Stimulated activated CD4-positive, alpha-beta T cell treated with anti-CD3 and anti-CD28 coated beads, Interleukin-15, amount 100 ng/mL, for 1 hour (primary cell): ENCODE measurements at places on chromosomes 13 and 19.

- no peak for DNase-seq
These were observed 150.7 kb upstream of the WASF3 start for GRCh38 chr13:26406791-26407190.

DNA sequence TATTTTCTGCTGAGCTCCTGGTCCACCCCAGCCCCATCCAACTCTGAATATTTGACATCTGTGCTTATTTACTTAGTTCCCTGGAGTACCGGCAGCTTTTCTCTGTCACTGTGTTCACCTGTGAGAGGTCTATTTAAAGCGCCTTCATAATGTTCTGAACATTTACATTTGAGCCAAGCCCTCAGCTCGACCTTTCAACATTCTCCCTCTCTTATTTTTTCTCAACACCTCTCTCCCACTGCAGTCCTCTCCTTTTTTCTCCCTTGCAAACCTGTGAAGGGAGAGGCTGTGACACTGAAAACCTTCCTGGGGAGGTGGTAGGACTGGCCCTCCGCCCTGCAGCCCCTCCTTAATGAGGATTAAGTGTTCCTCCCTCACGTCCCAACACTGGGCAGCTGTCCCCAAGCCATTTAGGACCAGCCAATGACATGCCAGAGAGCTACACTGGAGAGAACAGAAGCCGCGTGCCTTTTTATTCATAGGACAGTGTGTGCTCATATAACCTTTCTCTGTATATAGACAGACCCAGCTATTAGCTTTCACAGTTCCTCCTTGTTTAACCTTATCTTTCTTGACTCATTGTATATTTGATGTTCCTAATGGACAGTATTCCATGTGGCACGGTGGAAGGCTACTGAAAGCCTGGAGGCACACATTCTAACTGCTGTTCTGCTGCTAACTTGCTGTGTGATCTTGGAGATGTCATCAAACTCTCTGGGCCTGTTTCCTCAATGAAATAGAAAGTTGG lies 134.8 kb downstream of the NUFIP1 start:
- DNase-seq: no peak

GRCh38 chr19:48967346-48968178 lies 2.5 kb downstream of the FTL start:
- DNase-seq: no peak

GRCh38 chr19:5093948-5094718 lies 125.2 kb downstream of the KDM4B start:
- DNase-seq: no peak

DNA sequence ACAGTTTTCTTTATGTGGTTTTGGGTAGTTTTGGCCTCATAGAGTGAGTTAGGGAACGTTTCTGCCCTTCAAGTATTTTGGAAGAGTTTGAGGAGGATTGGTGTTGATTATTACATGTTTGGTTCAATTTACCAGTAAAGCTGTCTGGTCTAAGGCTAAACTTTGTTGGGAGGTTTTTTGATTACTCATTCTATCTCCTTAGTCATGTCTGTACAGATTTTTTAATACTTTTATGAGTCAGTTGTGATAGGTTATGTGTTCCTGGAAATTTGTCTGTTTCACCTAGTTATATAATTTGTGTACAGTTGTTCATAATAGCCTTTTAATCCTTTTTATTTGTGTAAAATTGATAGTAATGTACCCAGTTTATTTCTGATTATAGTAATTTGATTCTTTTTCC lies 20.4 kb downstream of the RNF17 start:
- no peak for DNase-seq

GRCh38 chr19:34888091-34888490 lies 38.6 kb upstream of the ZNF30 start:
- DNase-seq: no peak

DNA sequence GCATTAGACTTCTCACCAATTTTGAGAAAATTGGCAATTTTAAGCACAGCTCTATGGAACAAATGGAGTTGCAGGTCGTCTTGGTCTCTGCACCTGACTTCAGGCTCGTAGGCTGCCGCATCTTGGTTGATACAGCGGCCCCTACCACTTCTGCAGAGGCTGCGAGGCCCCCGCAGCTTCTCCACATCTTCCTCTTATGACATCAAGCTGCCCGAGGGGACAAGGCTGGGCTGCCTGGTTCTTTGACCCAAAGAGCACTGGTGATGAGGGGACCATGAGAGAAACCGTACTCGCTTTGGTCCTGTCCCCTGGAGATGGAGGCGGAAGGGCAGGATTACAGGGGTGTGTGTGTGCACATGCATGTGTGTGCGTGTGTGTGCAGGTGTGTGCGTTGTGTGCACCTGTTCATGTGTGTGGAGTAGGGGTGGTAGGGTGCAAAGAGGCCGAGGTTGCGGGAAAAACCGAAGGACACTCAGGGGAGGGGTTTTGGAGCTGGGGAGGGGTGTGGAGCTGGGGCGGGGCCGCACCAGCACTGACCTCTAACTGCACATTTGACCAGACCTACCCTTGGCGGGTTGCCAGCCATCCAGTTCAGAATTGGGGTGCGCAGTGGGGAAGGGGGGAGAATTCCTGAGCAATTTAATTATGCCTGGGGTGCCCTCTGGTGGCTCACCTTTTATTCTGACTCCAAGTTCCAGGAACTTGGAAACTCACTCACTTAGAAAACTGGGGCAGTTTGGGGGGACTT lies 65.1 kb upstream of the ARHGEF7 start:
- DNase-seq: no peak

DNA sequence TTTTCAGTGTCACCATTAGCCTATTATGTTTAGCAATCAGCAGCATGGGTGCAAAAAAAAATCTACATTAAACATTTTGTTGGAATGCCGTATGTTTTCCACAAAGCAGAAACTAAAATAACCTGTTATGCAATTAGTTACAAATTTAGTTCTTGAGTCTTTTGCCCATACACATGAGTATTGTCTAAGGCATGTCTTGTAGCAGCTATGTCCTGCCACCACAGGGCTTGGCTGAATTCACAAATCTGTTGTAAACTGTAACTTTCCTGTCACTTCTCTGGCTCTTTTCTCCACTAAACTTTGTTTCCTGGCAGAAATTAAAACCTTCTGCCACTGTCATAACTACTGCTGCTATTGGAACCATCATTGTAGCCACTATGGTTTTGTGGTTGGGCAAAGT lies 277.9 kb upstream of the SPRY2 start:
- no peak for DNase-seq

DNA sequence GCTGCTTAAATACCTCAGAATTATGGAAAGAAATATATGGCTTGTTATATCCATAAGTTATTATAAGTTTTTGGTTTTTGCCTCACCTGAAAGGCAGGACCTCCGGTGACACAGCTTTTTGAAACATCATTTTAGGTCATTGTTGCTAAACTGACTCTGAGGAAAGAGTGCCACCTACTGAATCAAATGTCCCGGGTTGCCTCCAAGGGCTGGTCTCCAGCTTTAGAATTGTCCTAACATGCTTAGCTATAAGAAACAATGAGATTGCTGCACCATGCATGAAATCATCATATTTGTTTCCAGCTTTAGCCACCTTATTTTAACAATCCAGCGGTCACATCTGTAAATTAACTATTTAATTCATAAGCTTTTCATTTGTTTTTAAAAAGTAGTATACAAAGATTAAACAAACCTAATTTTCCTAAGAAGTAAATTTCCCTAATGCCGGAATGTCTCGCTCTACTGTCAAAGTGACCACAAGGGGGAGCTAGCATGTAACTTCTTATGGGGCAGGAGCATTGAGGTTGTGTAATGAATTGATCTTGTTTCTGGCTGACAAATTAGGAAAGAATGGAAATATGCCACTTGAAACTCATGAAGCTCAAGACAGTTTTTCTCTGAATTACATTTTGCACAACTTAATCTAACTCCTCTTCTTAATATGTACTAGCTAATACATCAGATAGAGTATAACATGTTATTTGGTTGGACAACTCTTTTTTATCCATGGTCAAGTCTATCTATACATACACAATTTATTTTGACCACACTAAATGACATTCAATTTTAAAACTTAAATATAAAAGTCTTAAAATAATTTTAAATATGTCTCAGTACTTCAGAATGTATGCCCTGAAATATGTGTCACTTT lies 6.7 kb upstream of the PCDH17 start:
- DNase-seq: no peak

DNA sequence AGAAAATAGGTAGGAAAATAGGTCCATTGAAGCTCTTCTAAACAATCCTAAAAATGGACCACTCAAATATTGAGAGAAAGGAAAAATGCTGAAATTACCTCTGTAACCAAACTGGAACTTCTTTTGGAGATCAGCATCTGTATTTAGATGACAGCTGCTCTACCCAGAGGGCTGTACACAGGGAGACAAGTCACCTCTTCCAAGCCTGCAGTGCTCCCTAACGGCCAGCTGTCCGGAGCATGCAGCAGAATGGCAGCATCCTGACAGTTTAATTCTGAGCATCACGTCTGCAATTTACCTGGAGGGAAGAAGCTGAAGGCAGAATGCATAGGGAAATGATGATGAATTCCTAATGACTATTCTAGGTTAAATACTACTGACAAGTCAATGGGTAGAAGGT lies 62.8 kb upstream of the DIAPH3 start:
- DNase-seq: no peak

DNA sequence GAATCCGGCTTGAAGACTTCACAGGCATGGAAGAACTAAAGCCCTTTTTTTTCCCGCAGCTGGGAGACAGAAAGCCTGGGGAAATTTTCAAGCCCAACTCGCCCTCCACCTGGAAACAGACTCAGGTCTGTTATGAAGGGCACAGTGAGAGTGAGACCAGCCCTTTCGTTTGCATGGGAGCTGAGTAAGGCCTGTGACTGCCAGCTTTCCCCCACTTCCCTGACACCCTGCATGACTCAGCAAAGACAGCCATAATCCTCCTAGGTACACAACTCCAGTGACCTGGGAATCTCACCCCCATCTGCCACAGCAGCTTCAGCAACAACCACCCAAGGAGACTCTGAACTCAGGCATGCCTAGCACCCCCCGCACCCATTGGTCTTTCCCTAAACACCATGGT lies 87.6 kb upstream of the ZNF91 start:
- no peak for DNase-seq

DNA sequence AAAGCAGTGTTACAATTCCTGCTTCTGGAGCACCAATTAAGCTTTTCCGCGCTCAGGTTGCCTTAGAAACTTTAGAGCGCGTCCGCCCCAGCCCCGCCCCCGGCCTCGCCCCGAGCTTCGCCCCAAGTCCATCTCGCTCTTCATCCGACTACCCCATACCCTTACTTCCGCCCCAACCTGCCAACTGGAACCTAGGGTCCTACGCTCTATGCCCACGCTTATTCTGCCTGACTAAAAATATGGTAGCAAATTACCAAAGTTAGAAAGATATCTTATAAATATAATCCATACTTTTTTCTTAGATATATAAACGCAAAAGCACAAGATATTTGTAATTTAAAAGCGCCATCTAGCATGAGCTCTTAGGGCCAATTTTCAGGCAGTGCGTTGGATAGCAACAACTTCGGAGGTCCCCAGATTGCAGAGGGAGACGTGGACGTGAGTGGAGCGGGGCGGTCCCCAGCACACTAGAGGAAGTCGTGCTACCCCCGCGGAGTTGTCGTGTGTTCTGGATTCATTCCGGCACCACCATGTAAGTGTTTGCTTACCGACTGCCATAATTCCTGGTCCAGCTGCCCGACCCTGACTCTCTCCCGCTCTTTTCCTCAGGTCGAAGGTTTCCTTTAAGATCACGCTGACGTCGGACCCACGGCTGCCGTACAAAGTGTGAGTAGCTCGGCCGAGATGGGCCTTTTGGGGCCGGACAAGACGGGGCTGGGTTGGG lies at the start of gene UFM1:
UFM1 (plus strand) TSS at position 462 of the 724 bp plus-strand sequence; CDS start at position 531, 69 bp downstream.
- DNase-seq: peak; percentile 71

DNA sequence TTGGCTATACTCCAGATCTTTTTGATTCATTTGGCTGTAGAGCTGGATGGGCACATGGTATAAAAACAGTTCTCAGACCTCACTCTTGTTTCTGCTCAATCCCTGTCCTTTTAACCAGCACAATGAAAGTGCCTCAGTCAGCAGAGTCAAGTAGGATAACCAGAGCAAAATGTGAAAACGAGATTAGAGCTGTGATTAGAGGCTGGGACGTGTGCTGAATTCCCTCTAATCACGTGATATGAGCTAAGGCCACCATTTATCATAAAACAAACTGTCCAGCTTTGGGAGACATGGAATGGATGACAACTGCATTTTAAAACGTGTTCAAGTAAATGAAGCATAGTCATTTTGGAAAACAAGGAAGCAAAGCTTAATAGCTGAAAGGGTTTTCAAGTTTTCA lies 54.1 kb downstream of the GJA3 start:
- DNase-seq: no peak

GRCh38 chr13:105925496-105925895 lies 610.0 kb downstream of the EFNB2 start:
- no peak for DNase-seq

DNA sequence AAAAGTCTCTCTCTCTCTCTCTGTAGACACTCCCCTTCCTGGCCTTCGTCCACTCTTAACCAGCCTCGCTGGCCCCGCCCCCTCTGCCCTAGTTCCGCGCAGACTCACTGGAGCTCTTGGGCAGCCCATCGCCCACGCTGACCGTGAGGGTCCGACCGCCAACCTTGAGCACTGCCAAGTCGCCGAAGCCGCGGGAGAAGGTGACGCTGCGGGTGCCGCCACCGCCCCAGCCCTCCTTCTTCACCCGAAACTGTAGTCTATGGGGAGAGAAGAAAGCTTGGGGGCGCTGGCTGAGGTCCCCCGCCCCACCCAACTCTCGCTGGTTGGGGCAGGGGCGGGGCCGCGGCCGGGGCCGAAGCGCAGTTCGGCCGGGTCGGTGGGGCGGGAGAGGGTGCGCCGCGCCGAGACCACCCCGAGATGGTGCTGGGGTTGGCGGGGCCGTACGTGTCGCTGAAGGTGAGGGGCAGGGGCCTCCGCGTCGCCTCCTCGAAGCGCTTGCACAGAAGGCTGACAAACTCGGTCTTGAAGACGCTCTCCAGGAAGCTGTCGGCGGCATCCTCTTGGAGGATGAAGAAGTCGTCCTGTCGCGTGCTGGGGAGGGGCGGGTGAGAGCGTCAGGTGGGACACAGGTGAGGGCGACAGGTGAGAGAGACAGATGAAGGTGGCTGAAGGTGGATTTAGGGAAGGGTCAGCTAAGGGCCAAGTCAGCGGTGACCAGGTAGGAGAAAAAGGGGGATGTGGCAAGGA lies 12.6 kb upstream of the ZNF414 start:
- no peak for DNase-seq
